ENCODE measurements at places on chromosomes 3 and 15.

DNA sequence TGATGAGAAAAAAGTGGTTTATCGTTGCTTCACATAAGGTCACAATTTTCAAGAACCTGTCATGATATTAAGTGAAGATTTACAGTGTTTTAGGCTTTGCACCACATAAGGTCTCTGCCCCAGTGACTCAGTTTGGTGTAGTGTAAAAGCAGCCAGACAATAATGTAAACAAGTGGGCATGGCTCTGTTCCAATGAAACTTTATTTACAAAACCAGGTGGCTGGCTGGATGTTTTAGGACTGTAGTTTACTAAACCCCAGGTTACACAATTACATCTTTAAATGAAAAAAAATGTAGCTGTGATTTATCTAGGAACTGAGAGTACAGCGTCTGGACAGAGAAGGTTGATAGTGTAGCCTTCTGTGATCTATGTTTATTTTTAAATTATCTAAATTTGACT is 9.7 kb upstream of the FBXL22 start:
- no peak for DNase-seq

DNA sequence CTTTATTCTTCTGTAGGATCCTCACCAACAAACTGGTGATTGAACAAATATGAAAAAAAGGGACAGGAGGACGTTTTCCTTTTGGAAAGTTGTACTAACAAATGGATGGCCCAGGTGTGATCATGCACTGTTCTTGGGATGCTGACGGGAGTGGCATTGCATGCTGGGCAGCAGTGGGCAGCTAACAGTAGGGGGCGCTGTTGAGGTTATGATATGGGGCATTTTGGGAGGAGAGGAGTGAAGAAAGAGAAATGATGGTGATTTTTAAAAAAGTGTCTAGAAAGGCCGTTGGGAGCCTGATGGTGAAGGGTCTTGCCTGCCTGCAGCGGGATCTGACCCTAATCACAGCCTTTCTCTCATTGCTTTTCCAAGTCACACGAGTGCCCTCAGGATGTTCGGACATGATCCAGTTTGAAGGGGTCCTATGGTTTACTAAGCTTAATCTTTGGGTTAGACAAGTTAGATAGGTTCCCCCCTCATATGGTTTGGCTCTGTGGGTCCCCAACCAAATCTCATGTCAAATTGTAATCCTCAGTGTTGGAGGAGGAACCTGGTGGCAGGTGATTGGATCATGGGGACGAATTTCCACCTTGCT is 46.2 kb upstream of the PRTG start:
- DNase-seq, result peak; percentile 6

DNA sequence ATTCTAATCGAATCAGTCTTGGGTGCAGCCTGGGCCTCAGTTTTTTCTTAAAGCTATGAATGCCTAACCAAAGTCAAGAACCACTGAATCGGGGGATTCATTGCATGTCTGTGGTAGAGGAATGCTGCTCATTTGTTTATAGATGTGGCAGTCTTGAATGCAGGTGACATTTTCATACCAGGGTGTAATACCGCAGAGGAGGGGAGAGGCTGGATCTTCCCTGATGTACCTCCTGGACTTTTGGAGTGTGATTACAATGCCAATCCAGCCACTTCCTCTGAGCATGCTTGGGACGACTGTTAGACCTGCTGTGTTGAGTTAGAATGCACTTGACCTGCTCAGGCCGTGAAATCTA is 42.7 kb downstream of the GOLGA6A start:
- no peak for DNase-seq

- DNase-seq, result no peak
Observed at GRCh38 chr15:76185716-76186115, 125.6 kb downstream of the ETFA start.

DNA sequence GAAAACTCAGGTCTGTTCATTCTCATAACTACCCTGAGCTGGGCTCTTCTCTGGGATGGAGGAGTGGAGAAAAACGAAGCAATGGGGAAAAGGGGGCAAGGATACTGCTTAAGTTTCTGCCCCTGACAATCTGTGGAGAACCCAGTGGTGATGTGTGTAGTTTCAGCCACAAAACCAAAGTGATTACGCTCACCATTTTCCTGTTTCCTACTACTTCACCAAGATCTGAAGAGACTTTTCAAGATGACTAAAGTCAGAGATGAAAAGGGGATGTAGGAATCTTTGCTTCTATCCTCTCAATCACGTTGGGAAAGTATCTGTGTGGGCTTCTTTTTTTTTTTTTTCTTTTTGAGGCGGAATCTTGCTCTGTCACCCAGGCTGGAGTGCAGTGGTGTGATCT is 8.3 kb upstream of the UBE2E1 start:
- no peak for DNase-seq

GRCh38 chr3:36959821-36960220 is 15.0 kb upstream of the TRANK1 start:
- no peak for DNase-seq

DNA sequence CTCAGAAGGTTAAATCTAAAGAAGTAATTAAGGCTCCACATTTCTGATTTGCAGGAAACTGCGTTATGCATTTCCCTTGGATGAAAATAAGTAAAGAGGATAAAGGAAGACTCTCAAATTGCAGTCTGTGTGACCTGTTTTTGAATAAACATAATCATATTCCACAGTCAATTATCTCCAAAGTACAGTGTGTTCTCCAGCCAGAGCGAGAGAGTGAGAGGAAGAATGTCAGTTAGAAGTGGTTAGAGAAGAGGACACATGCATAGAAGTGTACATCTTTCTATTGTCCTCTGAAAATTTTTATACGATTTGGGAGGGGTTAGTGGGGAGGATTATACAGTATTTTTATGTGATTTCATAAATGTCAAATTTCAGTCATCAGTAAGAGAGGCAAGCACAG is 487.1 kb downstream of the LPP start:
- no peak for DNase-seq

GRCh38 chr15:35741395-35741794 is 195.4 kb upstream of the DPH6 start:
- DNase-seq, result no peak

GRCh38 chr3:16174026-16174355 is 489 bp upstream of the GALNT15 start:
- no peak for DNase-seq

DNA sequence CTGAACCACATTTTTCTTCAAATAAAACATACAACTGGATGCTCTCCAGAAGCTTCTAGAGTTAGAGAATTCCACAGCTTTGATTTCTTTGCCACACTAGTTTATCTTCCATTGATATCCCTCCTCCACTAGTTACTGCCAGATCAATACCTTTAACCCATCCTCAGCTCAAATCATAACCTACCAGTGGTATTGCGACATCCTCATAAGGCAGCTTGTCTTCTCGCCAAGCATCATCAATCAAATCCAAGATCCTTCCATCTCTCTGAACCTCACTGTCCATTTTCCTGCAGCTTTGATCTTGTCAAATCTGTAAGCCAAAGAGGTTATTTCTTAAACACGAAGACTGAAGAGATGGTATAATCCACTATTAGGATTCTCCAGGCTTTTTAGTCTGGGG is 3.2 kb downstream of the ANAPC13 start:
- DNase-seq, result no peak
